ENCODE measurements at places on chromosomes 2 and 18. TPM values are rescaled to one million over a fixed set of nuclear protein-coding genes. Genes with fewer than 3 reads are reported as not detected.

DNA sequence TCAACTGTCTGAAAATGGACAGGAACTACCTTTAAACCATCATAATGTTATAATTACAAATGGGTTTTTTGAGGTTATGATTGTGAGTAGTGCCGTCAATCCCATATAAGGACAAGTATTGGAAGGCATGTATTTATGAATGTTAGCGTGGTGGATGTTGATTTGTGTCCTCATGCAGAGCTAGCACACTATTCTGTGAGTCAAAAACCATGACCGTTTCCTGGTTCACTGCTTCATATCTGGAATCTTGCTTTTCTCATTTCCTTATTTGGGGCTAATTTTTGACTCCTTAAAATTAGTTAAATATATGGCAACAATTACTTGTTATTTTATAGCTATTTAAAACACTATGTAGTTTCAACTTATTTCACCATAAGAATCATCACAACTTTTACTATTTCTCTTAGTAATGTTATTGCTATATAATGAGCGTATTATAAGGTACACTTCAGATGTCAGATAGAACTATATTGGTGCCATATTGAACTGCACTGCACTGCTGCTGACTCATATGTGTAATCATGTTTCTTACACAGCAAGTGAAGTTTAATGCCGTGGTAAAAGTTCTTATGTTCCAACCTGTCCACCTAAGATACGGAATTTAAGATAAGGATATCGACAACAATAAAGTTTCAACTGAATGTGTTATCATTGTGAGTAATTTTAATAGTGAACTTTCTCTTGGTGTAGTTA is 192.8 kb downstream of the PTGR3 start:
- DNase-seq = no peak

Gene KLHL30
- total RNA-seq = 111 TPM

DNA sequence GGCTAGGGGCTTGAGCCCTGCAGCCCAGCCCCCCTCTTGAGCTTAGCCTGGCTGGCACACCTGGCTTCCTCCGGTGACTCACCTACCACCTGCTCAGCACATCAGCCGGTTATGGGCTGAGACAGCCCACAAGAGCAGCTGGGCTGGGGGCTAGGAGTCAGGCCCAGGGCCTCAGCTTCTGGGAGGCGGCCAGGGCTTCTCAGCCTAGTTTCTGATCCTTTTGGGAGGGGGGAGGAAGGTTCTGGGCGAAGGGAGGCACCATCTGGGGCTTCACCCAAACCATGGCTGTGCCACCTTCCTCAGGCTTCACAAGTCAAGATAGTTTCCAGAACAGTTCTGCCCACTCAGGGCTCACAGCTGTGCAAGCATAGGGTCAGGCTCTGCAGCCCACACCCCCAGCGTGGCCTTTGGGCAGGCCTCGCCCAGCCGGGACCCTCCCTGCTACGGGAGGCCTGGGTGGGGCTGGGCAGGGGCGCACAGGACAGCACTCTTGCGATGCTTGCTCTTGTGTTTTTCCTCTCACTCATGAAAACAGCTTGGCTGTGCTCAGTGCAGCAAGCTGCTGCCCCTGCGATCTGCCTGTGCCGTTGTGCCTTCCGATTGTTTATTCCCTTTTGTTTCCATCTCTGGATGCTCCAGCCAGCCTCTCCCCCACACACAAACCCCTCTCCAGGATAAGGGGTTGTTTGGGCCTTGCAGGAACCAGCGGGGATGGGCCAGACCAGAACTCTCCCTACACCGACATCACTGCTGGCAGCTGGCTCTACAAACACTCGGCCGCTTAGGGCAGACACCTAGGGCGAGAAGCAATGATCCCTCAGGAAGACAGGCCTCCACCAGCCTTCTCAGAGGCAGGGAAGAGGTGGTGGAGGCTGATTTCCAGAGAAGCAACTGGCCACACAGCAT is 26.1 kb upstream of the SEMA4C start:
- DNase-seq = no peak

DNA sequence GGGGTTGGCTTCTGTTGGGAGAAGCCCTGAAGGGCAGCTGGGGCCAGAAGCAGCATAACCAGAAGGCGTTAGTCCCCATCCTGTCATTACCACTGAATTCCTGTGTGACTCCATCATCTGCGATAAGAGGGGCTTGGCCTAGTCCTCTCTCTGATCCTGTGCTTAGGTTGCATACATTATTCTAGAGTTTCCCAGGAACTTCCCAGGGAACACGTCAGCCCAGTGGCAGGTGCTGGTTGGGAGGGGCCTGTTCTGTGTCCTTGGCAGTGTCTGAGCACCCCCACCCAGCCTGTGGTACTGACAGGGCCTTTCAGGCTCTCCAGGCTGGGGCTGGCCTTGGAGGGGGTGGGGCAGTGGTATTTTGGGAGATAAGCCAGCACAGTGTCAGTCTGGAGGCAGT is 4.5 kb upstream of the TOGARAM2 start:
- no peak for DNase-seq
